ENCODE measurements at places on chromosomes 3 and 15.

DNA sequence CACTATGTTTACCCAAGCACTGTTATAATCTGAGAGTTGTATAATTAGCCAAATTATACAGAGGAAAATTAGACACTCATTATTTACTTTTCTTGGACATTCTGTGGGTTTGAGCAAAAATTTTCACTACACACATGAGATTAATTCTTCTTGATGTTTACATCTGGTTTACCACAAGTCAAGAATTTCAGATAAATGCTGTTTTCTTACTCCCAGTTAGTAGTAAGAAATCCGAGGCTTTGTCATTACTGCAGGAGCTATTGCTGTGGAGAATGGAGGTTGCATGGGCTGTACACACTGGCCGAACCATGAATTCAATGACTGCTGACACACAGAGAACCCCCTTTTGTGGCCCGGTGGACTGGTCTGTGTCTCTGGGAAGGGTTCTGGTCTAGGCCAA lies 207.7 kb upstream of the CFAP20DC start:
- no peak for DNase-seq

DNA sequence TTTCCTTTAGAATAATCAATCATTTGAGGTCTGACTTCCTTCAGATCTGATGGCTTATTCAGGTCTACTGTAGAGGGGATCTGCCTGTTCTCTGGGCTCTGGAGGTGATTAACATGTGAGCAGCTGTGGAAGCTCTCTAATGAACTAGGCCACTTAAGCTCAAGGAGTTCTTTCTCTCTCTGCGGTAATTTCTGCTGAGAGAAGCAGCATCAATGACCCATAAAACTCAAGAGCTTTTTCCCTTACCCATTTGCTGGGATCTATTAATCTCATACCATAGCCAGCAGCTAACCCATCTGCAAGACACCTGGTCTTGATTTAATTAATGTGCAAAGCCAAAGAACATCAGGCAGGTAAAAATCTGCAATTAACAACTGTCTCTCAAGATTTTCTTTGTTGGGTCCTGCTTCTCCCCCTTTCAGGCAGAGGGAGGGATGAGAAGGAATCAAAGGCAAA lies 73.2 kb upstream of the DLG1 start:
- no peak for DNase-seq

DNA sequence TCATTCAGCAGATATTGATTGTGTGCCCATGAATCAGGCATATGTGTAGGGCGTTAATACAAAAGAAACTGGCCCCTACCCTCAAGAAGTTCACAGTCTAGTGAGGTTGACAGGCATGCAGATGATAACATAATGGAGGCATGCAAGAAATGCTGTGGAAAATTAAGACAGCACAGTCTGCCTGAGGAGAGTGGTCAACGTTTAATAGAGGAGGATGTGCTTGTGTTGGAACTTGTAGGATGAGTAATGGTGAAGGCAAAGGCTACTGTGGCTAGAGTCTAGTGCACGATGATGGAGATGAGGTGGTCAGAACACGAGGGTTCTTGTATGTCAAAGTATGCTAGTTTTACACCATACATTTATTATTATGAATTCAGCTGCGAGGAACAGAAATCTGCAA lies 295.7 kb downstream of the SOX2 start:
- no peak for DNase-seq

DNA sequence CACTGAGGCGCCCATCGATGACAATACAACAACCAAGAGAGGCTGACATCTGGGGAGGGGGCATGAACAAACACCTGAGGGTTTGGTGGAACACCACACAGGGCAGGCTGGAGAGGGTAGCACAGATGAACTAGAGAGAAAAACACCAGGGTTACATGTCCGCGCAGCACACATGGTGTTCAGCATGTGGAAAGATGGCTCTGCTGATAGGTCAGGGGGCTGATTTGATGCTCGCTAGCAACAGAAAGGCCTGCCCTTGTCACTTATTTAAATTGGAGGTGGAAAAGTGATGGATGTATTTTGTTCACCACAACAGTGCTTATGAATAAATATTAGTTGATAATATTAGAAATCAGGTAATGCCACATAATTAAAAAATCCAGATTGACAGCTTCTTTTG lies 67.5 kb downstream of the FRMD4B start:
- DNase-seq: no peak

Data from GM19239 (cell line).